ENCODE measurements at places on chromosomes 2 and 18.

GRCh38 chr18:59833785-59834184, 66.0 kb upstream of the PMAIP1 start:
- no peak for DNase-seq

GRCh38 chr2:159044804-159045286, 76.4 kb downstream of the TANC1 start:
- DNase-seq, result no peak

DNA sequence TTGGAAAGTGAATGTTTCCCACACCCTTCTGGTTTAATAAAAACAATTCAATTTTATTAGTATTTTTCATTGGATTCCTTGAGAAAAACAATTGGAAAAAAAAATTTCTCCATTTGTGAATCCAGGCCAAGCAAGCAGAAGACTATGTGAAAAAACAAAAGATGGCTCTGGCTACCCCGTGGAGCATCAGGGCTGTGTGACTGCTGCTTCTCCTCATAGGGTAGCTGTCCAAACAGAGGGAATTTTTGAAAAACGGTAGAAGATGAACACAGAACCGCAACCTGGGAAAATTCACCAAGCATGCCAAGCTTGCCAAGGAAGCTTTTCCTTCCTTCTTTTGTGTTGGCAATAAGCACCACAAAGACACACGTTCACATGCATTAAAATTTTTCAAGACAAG, 71.3 kb upstream of the ACVR2A start:
- no peak for DNase-seq

DNA sequence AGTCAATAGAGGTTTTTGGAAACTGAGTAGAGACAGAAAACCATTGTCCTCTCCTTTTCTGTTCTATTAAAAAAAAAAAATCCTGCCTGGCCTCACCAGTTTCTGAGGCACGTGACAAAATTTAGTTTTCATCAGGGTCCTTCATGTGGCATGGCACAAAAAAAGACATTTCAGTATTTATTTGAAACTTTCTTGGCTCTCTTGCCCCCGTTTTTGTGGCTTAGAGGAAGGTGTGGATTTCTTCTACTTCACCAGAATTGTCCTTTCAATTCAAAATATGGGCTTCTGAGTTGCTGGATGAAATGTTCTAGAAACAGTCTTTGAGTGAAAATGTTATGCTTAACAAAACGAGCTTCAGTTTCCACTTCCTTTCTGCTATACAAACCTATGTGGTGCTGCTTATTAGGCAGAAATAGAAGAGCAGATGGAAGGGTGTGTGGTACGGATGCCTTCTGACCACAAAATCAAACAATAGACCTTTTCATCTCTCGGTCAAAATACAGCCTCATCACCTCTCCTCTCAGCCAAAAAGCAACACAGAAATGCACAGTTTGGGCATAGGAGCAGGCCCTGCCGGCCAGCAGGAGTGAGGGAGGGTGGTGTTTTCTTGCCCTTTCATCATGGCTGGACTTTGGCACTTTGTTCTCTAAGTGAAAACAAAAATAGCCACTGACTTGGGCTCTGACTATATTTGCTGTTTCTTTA, 89.2 kb downstream of the SH3RF3 start:
- DNase-seq, result no peak

DNA sequence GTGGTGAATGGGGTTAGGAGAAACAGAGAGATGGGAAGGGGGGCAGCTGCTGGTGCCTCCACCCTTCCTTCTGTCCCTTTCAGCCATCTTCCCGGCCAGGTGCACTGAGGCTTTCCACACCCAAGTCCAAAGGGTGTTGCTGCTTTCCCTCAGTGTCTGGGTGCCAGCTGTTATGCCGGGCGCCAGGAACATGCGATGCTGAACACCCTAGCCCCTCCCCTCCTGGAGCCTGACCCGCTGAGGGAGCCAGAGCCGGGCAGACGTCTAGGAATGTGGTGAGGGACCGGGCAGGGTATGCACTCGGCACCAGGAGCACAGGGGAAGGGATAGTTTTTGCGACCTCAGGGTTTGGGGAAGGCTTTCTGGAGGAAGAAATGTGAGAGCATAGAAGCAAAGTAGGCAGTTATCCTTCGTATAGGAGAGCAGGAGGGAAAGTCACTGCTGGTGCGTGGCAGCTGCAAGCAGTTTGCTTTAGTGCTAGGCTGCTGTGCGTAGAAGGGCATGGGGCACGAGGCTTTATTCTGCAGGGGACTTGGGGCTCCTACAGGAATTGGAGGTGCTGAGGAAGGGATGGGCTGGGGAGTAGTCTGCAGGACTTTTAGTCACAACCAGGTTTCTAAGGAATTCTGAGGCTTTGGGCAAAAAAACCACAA, 147.7 kb downstream of the TSN start:
- DNase-seq, result no peak

- no peak for DNase-seq
Observed at GRCh38 chr18:44452346-44452745, 228.3 kb upstream of the SETBP1 start.

DNA sequence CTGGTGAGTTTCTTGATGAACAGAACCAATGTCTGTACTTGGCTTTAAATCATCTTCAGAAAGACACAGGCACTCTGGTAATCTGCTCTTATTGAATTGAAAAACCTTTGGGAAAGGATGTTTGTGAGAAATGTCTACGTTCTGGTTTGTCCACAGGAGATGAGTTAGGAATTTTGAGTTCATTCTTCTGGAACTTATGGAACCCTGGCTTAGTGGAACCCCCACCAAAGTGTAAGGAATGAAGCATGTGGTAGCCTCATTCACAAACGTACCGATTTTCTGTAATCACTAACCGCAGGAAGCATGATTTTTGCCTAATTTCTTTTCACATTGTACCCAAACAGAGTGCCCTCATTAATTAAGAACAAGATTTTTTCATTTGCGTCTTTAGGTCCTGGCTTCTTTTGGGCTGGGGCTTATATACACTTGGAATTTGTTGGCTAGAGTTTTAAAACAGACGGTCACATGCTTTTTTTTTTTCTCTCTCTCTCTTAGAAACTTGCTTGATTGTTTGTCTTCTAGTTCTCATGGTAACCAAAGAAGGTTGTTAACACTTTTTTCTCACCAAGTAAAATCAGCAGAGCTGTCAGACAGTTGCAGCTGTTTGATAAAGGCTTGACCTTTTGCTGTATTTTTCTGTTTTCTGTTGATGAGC, 314.1 kb upstream of the THUMPD2 start:
- DNase-seq, result no peak

GRCh38 chr2:162212366-162212765, 30.9 kb downstream of the FAP start:
- no peak for DNase-seq

GRCh38 chr18:600107-600506, 3.3 kb downstream of the CLUL1 start:
- no peak for DNase-seq

GRCh38 chr18:46439037-46439436, 218.0 kb downstream of the LOXHD1 start:
- no peak for DNase-seq

DNA sequence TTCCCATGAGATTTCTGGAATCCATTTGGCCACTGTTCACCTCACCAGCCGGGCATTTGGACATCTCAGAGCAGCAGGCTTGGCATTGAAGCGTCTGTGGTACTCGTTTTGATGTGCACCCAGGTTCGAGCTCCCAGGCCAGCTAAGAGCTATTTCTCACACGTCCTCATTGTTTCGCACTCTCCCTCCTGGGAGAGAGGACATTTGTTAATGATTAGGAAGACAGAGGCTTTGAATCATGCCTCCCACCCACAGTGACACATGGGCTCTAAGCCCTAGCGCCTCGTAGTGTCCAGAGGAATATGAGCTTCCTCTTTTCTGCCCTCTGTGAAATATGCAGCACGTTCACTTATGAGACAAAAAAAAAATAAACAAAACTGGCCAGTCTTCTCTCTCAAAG, 361.8 kb downstream of the RND3 start:
- no peak for DNase-seq
